Activated naive CD4-positive, alpha-beta T cell (primary cell): ENCODE measurements at places on chromosomes 1 and 21.

- no peak for DNase-seq
These were observed 30.0 kb downstream of the ADAMTS1 start for GRCh38 chr21:26815197-26815596.

DNA sequence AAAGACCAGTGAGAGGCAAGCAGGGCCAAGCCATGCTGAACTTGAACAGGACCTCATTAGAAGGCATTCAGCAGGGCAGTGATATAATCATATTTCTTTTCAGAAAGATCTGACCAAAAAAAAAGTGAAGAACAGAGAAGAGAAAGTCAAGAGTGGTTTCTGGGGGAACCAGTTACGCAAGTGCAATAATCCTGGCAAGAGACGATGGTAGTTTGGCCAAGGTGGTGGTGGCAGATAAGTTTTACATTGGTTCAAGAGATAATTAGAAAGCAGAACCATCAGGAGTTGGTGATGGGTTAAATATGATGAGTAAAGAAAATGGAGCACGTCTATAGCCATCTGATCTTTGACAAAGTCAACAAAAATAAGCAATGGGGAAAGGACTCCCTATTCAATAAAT is 54.3 kb downstream of the ZSWIM5 start:
- no peak for DNase-seq

DNA sequence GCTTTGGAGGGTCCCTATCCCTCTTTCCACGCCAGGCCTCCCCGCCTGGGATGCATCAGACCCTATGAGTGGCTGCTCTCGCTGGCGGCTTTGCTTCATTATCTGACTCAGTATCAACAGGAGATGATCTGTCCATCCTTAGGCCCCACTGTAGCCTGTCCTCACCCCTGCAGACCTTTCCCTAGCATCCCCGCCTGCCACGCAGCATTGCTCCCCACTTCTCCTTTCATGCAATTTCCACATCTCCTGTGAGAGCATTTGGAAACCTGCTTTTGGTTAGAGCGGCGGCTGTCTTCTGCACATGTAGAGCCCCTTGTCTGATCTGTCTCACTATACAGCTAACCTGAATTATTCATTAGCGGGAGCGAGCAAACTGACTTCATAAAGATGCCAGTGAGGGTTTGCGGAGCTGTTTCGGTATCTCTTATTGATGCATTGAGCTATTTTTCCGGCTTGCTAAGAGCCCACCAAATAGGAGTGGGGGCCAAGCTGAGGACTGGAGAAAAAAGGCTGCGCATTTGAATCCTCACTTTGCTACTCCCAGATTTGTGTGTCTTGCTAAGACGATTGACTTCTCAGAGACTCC is 40.0 kb upstream of the ATP2B4 start:
- no peak for DNase-seq

DNA sequence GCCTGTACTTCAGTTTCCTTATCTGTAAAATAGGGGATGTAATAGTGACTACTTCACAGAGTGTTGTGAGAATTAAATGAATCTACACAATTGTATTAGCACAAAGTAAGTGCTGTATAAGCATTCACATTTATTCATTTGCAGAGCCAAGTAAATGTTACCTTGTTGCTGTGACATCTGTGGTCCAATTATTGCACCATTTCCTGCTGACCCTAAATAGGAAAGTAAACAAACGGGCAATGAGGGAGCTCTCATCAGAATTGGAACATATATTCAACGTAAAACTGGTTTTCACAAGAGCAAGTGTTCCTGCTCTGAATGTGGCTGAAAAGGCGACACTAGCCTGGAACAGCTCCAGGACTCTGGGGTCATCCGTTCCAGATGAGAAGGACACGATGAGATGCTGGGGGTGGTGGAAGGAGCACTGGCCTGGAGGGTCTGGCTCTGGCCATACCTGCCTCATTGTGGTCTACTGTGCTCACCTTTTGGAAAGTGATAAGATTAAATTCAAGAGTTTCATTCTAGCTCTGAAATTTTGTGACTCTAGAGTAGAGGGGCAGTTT is 34.5 kb downstream of the PROX1 start:
- DNase-seq: no peak

- DNase-seq: no peak
These were observed 45.2 kb downstream of the EDN2 start for GRCh38 chr1:41439234-41439633.

- DNase-seq: no peak
These were observed 110.3 kb upstream of the CHRM3 start for GRCh38 chr1:239276051-239276450.

DNA sequence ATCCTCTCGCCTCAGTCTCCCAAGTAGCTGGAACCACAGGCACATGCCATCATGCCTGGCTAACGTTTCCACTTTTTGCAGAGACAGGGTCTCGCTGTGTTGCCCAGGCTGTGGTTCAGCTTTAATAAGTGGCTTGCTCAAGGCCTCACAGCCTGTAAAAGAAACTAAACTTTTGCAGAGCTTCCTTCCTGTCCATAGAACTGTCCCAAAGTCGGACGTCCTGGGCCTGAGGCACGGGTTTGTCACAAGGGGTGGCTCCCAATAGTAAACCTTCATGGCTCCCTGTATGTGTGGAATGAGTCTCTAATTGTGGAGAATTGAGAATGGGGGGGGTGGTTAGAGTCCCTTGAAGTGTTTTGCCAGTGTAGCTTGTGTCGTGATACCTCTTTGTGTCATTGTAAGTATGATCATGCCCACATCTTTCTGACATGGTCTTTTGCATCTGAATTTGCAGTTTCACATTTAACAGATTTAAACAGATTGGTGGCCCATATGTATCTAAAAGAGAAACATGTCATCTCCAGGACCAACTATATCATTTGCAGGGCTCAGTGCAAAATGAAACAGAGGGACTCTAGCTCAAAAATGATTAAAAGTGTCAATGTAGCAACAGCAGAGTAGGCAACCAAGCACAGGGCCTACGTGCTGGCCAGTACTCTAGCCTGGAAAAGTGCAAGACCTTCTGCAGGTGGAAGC is 332.1 kb downstream of the KIF26B start:
- DNase-seq: no peak

DNA sequence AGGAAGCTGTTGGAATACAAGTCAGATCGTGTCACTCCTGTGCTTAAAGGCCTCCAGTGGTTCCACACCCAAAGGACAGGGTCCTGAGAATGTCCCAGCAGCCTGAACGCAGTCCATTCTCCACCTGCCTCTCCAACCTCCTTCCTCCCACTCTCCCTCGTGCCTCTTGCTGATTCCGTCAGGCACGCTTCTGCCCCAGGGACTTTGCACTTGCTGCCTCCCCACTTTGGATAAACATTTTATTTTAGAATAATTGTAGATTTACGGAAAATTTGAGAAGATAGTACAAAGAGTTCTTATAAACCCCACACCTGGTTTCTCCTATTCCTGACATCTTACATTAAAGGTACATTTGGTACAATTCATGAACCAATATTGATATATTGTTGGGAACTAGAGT is 28.4 kb upstream of the LDLRAP1 start:
- DNase-seq: no peak

DNA sequence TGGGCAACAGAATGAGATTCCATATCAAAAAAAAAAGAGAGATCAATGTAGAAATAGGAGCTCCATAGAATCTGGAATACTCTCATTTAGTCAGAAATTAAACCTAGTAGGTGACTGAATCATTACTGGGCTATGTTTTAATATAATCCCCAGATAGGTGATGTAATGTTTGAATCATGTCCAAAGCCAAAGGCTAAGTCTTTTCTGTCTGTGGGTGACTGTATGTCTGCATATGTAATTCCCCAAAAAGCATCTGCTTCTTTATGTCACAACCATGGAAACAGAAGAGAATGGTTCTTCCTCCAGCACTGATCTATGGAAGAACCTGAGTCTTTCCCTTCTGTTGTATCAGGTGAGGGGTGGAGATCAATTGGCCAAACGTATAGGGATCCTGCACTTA is 5.8 kb downstream of the LAMC2 start:
- no peak for DNase-seq

GRCh38 chr1:13760921-13761320 is 60.9 kb downstream of the PRDM2 start:
- DNase-seq: no peak

- DNase-seq: no peak
These were observed 131.8 kb upstream of the PKN2 start for GRCh38 chr1:88552226-88552625.

DNA sequence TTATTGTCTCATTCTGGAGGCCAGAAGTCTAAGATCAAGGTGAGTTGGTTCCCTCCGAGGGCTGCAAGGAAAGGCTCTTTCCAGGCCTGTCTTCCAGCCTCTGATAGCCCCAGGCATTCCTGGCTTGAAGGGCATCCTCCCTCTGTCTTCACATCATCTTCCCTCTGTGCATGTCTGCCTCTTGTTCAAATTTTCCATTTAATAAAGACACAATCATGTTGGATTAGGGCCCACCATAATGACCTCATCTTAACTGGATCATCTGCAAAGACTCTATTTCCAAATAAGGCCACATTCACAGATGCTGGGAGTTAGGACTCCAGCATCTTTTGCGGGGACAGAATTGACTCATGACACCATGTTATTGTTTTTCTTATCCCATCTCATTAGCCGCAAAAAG is 24.5 kb downstream of the HUNK start:
- no peak for DNase-seq

DNA sequence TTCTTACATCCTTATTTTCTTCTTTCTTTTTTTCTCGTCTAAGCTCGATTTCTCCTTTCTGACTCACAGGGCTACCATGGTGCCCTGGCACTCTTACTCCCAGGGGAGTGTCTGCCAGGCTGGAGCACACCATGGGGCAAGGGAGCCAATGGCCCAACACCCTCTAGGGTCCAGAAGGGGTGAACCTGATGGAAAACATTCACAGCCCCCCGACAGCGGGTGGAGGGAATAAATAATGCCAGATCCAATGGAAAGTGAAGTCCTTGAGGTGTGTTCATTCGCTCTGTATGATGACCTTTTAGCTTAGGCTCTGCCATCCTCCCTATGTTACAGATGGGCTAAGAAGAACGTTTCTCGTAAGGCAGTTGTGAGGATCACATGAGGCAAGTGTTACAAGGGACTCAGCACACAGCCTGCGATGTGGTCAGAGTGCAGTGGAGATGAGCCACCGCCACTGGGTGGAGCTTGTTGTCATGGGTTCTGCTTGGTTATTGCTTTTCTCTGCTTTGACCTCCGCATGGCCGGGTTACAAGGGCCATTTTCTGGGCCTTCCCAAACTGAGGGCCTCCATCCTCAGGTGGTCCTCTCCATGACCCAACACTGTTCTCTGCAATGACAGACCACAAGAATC is 3.5 kb upstream of the FCMR start:
- peak; percentile 17 for DNase-seq

GRCh38 chr21:34343347-34343746 is 20.5 kb upstream of the KCNE2 start:
- DNase-seq: no peak

DNA sequence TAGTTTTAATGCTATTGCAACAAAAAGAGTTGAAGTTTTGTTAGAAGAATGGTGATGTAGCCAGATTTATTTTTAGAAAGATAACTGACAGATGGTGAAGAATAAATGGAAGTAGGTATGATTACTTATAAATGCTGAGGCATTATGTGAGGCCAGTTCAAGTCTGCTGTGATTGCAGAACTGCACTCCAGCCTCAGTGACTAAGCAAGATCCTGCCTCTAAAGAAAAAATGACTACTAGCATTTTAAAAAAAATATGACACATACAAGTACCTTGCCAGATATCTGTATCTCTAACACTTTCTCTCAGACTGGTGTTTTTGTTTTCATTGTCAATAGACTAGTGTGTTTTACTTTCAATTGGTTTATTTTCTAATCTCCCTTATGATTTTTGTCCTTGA is 1242.4 kb upstream of the ADGRL4 start:
- no peak for DNase-seq

DNA sequence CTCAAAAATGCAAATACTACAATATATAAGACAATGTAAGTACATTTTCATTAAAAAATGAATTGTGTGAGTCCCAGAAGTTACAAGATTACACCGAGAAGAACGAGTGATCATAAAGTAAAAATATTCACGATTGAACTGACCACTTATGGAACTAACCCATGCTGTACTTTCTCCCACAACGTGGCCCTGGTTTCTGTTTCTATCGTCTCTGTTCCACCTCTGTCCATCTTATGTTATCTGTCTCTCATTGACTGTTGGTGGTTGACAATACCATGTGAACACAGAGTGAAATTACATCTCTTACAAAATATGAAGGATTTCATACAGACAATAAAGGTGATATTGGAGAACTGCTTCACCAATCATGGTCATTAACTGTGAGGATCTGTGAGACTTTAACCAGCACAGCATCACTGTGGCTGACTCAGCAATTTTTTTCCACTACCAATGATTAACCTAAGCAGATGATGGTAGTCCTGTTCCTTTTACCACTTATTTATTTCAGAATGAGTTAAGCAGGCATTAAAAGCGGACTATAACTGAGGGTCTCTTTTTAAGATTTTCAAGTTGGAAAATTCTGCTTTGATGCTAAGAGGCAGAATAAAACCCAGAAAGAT is 165.1 kb downstream of the TGFB2 start:
- no peak for DNase-seq

DNA sequence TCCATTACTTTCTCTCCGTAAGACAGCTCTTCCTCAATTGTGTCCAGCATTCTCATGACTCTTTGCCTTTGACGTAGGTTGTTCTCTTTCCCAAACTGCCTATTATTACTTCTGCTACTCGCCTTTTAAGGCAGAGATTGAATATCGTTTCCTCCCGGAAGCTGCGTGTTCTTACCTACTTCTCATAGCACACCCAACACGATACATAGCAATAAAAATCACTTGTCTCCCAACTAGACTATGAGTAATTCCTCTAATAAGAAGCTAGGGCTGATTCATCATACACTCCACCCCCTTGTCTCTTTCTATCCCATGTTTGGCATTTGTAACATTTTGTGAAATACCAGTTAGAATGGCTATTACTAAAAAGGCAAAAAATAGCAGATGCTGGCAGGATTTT is 55.8 kb upstream of the SGIP1 start:
- no peak for DNase-seq

DNA sequence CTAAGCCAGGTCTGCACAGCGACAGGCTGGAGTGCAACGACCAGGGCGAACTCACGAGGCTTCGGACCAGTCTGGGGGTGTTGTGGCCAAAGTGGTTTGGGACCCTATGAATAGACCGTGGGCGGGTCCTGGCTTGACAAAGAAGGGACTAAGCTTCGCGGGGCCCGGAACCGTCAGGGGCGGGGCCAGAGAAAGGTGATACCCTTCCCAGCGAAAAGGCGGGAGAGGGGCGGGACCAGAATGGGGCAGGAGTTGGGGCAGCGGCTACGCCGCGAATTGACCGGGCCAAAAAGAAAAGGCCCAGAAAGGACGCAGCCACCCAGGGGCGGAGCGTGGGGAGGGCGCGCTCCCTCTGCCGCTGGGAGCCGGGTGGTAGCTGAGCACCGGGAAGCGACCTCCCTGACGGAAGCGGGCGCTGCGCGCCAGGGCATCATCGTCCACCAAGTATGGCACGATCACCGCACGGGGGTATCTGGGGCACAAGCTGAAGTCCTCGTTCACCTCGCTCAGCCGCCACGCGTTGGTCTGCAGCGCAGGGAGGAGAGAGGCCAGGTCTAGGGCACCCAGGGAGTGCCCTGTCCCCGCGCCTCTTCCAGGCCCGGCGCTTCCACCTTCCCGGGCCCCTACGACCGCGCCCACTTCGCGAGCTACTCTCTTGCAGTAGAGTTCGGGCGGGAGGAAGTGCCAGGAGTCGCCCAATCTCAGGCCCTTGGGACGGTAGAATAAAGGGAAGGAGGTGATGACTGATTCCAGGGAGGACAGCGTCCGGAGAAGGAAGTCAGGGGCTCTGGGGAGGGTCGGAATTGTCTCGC is 6.7 kb upstream of the FAM167B start:
- peak; percentile 59 for DNase-seq

GRCh38 chr1:197254866-197255265 is 13.2 kb upstream of the CRB1 start:
- DNase-seq: no peak
